ENCODE measurements at places on chromosomes 12 and 14.

DNA sequence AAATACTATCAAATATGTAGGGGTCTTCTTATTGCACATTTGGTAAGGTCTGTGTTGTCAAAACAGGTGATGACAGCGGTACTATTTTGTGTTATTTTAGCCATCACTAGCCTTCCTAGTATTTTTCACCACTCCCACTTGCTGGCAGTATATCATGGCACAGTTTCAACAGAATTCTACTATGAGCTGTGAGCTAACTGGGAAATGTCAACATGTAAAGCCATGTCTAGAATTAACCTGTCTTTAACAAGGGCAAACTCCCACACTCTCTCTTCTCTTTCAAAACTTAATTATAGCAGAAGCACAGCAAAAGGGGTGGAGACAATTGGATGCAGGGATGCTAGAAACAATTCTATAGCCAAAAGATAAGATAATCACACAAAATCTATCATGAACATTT, 253.4 kb downstream of the PAX9 start:
- DNase-seq = no peak

DNA sequence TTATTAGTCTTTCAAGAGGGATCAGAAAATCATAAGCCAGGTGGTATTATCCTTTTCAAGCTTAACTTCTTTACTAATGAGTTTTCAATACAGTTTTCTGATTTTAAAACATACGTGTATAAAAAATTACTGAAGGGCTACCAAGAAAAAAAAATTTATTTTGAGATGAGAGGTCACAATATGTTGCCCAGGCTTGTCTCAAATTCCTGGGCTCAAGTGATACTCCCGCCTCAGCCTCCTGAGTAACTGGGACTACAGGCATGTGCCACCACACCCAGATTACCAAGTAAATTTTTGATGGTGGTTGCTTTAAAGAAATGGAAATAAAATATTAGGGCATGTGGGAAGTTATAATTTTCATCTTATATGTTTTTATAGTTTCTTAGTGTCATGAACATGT, 26.7 kb downstream of the ST8SIA1 start:
- no peak for DNase-seq

- DNase-seq = peak; percentile 42
Observed at GRCh38 chr14:68788996-68789820, 3.7 kb downstream of the ZFP36L1 start.

DNA sequence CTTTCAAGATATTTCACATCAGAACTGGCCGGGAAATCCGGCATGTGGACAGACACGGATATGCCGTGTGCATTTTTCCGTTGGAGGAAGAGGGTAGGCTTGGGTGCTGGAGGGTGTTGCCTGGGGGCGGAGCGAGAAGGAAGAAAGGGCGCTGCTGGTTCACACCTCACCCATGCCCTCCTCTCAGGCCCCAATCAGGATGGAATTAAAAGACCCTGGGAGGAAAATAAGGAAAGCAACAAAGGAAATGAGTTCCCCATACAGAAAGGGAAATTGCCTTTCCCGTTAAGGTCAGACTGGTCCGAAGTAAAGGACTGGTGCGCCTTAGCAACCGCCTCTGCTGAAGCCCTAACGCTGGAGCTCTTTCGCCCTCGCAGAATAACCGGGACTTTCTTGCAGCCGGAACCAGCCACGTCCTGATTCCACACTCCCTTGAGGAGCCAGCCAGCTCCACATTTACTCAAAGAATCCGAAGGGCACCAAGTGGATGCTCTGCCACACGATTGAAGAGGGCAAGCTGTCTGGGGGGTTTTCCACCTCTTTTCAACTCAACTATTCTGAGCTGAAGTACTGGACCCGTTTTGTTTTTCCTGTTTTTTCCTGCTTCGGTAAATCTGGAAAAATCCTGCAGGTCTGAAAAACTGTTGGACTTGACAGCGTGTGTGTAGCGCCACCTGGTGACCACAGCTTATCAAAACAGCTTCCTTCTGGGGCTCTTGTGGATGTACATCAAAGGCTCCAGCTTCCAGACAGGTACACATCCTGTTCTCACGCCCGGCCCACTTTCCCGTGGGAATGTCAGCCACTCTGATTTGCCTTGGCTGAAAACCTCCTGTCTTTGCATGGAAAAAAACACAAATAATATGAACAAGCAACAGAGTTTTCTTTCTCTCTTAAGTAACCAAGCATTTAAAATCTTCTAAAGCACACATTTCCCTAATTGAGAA, 37.6 kb upstream of the BCL2L14 start:
- peak; percentile 71 for DNase-seq

DNA sequence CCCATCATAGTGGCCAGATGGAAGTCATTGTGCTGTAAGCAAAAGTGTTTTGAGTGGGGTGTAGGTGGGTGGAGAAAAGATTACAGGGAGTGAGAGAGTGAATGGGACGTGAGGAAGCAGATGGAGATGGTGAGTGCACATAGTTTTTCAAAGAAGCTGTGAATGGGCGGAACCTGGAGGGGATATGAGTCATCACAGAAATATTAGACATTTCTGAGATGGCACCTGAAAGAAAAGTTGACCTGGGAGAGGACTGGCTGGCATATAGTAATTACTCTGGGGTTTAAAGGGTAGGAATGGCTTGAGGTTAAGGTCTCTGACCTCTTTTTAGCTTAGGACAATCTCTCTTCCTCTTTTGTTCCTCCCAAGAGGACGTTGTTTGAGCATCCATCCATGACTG, 50.5 kb downstream of the ANO4 start:
- DNase-seq = no peak

- no peak for DNase-seq
Observed at GRCh38 chr12:55515696-55516095, 23.5 kb downstream of the OR6C68 start.

DNA sequence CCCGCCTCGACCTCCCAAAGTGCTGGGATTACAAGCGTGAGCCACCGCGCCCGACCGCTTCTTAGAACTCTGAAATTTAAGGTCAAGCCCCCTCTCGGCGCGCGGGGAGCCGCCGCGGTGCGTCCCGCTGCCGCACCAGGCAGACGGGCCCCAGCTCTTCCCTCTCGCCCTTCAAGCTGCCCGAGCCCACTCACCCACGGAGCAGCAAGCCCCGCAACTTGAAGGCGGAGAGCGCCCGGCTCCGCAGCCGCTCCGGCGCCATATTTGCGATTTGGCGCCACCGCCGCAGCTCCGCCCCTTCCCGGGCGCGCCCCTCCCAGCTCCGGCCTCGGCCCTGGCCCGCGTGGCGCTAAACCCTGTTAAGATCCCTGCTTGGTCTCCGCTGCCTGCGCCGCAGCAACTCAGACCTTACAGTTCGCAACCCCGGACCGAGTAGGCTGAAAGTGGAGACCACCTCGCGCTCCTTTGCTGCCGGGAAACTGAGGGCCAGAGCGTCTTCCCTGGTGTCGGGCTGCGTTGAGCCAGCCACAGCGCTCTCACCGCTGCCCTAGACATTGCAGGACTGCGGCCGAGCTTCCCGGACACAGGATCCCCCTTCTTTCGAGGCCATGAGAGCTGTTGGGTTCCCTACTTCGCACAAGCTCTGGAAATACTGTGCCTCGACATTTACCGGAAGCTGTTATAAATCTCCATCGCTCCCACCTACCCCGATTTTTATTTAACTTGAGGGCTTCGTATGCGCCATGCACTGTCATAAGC, at the start of gene POLE2:
POLE2 (minus strand) TSS at position 273 of the 759 bp plus-strand sequence; CDS start at position 262, 11 bp downstream.
- peak; percentile 11 for DNase-seq

All from amygdala (tissue), 56 donors.